NCI-H187 (cell line): ENCODE measurements at places on chromosomes 12 and 14.

- no peak for DNase-seq
Measured at GRCh38 chr12:102462795-102463465, 17.4 kb downstream of the IGF1 start.

GRCh38 chr14:57769863-57770523 lies 95.9 kb downstream of the SLC35F4 start:
- no peak for DNase-seq

- DNase-seq, result no peak
Measured at GRCh38 chr12:124174451-124175348, 120.2 kb upstream of the RFLNA start.

- DNase-seq, result no peak
Measured at GRCh38 chr14:24806061-24806678, 172.2 kb upstream of the GZMB start.

DNA sequence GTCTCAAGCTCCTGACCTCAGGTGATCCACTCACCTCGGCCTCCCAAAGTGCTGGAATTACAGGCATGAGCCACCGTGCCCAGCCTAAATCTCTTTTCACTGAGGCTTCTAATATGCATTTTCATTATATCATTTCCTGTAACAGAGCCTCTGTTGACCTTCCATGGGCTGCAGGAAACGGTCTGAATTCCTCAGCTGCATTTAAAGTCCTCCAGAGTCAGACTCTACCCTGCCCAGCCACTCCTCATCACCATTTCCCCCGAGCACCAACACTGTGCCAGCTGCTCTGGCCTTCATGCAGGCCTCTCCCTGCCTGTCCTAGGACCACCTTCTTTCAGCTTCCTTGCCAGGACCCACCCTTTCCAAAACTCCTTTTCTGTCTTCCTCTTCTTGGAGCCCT lies 9.8 kb upstream of the NFKBIA start:
- DNase-seq, result no peak

- no peak for DNase-seq
Measured at GRCh38 chr12:10305411-10305810, 2.3 kb upstream of the KLRD1 start.

- DNase-seq, result no peak
Measured at GRCh38 chr14:61476754-61477410, 155.5 kb downstream of the PRKCH start.
